ENCODE measurements at places on chromosomes 1 and 21.

GRCh38 chr1:70887936-70888335 is 159.7 kb downstream of the PTGER3 start:
- no peak for DNase-seq

GRCh38 chr1:156006666-156007376 is 13.9 kb downstream of the SSR2 start:
- no peak for DNase-seq

DNA sequence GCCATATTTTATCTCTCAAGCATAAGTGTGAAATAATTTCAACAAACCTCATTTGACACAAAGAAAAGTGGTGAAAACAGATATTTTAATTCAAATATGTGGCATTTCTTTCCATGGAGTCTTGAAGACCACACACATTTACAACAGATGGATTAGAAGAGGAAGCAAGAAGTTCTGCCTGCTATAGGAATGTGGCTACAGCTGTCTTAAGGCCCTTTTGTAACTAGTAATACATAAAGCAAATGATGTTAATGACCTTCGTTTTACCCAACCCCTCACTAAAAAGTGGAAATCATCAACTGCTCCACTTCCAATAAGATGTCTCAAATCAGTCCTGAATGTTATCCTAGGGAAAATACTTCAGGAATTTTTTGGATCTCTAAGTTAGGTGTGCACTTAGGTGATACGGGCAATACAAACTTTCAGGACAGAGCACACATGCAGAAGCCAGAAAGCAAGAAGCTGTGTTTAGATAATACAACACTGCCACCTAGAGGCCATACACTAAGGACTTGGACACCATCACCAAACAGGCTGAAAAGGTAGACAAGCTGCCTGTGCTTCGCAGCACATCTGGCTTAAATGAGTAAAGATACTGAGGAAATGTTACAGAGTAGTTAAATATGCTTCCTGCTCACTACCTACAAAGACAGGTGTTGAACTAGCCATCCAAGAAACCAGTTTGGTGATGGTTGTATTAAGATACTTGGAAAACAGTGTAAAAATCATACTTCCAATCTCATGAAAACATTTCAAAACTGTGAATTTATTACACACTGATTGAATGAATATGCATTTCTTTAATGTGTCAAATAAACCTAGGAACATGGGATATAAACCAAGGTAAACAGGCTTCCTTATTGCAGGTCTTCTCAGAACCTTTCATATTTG is 24.4 kb downstream of the RRAGC start:
- peak; percentile 54 for DNase-seq

- no peak for DNase-seq
Measured at GRCh38 chr1:212628813-212629415, 20.4 kb downstream of the ATF3 start.

GRCh38 chr21:37395961-37396360 is 29.4 kb downstream of the DYRK1A start:
- DNase-seq = no peak

DNA sequence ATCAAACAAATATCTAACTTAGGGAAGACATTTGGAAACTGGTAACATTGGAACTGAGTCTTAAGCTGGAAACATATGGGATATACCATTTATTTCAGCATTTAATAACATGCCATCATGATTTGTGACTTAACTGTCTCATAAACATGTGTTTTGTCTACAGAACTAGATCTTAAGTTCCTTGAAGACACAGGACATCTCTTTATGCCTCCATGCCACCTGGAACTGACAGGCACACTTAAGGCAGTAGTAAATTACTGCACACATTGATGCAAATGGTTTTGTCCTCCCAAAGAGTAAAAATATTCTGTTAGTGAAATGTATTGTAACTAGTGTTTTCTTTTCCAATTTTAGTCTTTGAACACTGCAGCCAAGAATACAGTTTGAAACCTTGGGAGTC is 1.6 kb upstream of the EXO1 start:
- no peak for DNase-seq

DNA sequence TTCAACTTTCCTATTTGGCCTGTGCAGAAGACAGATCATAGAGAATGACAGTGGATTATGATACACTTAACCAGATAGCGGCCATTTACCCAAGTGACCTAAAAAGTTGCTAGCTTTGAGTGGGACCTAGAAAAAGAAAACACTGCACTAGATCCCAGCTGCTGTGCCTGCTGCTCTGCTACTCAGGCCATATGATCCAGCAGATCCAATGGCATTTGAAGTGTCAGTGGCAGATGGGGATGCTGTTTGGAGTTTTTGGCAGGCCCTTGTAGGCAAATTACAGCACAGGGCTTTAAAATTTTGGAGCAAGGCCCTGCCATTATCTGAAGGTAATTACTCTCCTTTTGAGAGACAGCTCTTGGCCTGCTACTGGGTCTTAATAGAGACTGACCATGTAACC is 74.0 kb upstream of the KCNE2 start:
- no peak for DNase-seq

DNA sequence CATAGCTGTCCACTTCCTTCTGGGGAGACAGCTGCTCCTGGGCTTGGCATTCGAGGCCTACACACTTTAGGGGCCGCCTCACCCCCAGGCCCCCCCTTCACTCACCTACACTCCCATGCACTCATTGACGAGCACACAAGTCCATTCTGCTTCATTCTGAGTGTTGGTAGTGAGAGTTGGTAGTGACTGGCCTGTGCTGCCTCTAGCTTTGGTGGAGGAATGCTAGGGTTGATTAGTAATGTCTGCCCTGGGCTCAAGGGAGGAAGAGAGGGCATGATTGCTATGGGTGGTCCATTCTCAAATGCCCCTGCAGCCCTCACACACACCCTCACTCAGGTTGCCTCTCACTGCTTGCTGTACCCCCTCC is 30.4 kb downstream of the TRIM11 start:
- no peak for DNase-seq

GRCh38 chr1:219880765-219881457 is 47.4 kb downstream of the SLC30A10 start:
- no peak for DNase-seq

DNA sequence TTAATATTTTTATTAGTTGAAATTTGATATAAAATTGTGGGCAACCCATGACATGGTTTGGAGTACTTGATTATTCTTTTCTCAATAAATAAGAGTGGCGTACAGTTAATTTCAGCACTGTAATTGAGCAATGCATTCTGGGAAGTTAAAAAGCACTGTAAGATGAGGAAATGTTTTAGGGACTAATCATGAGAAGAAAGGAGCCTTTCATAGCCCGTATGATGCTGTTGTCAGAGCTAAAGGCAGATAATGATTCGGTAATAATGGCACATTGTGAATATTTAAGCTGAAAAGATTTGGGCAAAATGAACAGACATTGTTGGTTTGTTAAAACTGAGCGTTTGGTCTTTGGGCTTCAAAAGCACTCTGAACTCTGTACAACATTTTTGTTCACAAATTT is 139.3 kb downstream of the NFIA start:
- peak; percentile 61 for DNase-seq

GRCh38 chr1:221138516-221138915 is 259.3 kb downstream of the HLX start:
- DNase-seq = no peak

DNA sequence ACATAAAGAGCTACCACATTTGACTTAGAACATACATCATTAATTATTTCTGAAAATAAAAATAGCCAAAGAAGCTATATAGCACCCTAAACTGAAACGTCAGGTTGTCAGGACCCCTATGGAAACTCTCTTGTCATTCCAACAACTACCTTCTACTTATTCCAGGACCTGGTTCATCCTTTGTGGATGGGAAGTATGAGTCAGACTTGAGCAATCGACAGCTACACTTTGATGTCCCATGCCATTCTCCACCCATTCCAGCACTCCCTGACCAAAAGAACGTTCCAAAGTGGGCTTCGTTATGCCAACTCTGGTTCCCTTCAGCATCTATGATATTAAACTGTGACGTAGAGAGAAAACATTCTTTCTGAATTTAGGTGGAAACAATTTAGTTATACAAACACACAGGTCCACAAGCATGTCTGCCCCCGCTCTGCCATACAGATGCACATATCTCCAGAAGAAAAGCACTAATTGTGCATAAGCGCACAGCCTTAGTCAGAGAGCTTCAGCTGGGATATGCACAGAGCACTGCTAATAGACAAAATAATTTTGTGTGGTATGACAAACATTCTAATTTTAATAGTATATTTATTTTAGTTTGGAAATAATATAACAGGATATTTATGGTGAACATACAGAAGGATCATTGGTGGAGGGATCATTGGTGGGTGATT is 723.1 kb upstream of the B3GALT2 start:
- no peak for DNase-seq

DNA sequence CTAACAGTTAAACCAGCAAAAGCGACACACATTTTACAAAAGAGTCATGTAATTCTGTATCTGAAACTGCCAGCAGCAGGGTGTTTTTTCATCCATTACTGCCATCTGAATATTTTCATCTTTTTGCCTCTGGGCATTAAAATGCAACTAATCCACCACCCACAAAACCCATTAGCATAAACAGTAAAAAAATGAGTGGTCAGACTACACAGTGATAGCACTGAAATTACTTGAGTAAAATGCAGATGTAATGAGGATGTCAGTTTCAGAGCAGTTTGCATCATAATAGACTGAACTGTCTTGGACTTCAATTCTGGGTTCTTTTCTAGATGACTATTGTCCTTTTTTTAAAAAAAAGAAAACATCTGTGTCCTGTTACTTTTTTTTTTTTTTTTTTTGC is 132.3 kb downstream of the GABPA start:
- DNase-seq = no peak

DNA sequence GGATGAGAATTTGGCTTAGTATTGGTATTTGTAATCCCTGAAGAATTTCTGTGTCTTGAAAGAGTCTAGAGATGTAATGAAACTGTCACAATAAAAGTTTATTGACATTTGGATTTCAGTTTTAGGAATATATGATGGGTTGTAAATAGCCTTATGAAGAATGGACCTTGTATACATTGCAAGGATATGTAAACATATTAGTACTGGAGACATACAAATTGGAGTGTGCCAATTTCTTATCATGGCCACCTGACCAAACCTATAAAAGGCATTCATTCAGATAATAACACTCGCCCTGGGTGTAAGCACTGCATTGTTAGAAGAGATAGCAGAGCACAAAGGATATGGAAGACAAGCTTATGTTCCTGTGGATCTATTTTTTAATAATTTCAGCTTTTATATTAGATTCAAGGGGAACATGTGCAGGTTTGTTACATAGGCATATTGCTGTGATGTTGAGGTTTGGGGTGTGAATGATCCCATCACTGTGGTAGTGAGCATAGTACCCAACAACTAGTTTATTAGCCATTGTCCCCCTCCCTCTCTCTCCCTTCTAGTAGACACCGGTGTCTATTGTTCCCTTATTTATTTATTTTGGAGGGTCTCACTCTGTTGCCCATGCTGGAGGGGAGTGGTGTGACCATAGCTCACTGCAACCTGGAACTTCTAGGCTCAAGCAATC is 8.6 kb downstream of the S1PR1 start:
- DNase-seq = no peak

- DNase-seq = no peak
Measured at GRCh38 chr1:242523719-242524570, 552 bp downstream of the PLD5 start.

DNA sequence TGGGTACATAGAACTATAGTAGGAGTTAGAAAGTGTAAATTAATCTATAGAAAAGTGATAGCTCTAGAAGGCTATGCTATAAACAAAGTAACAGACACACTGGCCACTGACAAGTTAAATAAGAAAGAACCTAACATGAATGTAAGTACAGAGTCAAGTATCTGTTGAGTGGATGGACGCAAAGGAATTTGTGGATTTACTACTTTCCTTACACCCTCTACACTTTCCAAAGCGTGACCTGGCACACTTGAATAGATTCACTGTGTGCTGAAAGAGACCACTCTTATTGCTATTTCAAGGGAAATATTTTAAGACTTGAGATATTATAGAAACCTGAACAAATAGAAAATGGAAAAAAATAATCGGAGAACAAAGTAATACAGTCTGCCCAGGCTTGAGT is 142.8 kb upstream of the SAMSN1 start:
- no peak for DNase-seq

DNA sequence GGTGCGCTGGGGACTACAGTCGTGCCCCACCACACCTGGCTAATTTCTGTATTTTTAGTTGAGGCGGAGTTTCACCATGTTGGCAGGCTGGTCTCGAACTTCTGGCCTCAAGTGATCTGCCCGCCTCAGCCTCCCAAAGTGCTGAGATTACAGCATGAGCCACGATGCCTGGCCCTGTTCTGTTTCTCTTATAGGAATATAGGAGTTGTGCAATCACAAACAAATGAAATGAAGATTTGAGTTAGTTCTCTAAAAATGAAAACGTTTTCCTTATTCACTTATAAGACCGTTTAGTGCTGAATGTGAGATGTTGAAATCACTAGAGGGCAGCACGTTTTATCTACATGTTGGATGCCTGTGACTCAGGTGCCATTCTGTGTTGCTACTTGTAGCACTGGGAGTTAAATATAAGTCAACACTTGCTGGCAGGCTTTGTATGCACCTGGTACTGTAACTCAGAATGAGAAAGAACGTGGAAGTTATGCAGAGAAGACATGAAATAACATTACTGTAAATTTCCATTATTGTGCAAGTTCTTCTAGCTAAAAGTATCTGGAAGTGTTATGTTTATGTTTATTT is 45.8 kb downstream of the MIGA1 start:
- no peak for DNase-seq

- no peak for DNase-seq
Measured at GRCh38 chr1:168693197-168693871, 35.7 kb downstream of the DPT start.

- DNase-seq = no peak
Measured at GRCh38 chr1:246794048-246794827, 70.0 kb downstream of the SCCPDH start.
